ENCODE measurements at places on chromosomes 7 and 10.
A peak's percentile ranks its signal among the peaks of the same experiment; 100 is the strongest.

DNA sequence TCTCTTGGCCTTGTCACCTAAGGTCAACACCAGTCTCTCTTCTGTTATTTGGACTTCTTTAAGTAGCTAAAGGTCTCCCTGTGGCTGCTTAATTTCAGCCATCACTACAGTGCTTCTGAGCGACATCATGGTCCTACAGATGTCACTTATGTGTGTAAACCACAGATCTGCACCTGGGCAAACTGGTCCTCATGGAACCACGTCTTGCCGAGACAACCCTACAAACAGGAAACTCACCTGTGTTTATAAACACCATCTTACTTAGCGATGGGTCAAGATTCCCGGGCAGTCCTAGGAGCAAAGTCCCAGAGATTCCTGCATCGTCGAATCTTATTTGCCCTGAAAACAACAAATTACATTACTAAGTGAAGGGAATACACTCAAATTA is 27.8 kb downstream of the KLF6 start:
- DNase-seq = no peak

DNA sequence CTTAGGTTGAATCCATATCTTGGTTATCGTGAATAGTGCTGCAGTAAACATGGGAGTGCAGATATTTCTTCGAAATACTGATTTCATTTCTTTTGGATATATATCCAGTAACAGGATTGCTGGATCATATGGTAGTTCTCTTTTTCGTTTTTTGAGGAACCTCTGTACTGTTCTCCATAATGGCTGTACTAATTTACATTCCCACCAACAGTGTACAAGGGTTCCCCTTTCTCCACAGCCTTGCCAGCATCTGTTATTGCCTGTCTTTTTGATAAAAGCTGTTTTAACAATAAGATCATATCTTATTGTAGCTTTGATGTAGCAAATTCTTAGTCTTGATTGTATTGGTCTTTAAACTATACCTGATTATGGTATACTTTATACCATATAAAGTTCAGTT is 45.3 kb downstream of the ZNRF2 start:
- DNase-seq = no peak

GRCh38 chr7:47370461-47371042 is 211.4 kb downstream of the TNS3 start:
- DNase-seq = no peak

GRCh38 chr10:101311185-101312066 is 42.5 kb upstream of the BTRC start:
- DNase-seq = no peak

- no peak for DNase-seq
Observed at GRCh38 chr10:34766811-34767494, 48.1 kb downstream of the PARD3 start.

DNA sequence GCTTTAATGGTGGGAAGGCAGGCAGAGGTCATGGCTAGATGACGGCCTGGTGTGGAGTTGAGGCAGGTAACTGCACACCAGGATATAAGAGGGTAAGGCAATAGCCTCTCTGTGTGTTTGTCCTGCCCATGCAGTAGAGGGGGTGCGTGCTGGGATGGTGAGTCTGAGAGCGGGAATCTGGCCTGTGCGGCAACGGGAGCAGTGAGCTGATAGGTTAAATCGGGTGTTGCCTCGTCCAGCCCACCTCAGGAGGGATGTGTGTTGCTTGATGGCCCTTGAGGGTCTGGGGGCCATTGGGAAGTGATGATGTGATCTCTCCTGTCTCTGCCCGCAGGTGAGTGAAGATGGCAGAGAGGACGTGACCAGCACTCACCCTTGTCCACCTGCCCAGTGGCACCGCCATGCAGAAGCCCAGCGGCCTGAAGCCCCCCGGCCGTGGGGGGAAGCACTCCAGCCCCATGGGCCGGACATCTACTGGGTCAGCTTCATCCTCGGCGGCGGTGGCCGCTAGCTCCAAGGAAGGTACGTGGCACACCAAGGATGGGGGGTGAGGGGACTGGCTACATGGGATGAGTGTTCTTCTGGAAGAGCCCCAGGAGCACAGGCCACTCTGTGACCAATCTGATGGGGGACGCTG is 28.1 kb downstream of the CLIP2 start:
- DNase-seq = no peak

- no peak for DNase-seq
Observed at GRCh38 chr7:65798111-65799075, 74.5 kb upstream of the VKORC1L1 start.

DNA sequence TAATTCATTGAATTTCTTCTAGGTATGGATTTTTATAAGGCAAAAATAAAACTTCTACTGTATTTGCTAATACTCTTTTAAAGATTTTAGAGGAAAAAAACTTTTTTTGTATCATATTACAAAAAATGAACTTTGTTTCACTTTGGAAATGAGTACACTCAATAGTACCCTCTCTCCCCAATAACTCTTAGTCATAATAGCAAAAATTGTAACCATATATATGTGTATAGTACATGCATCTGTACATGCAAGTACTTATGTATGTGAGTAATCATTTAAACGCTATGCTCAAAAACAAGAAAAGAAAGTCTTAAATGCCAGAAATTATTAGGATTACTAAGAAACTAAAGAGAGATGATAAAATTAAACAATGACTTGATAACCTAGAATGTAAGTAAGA is 95.9 kb upstream of the HGF start:
- DNase-seq = no peak

GRCh38 chr10:121800831-121801230 is 127.0 kb downstream of the ATE1 start:
- no peak for DNase-seq

DNA sequence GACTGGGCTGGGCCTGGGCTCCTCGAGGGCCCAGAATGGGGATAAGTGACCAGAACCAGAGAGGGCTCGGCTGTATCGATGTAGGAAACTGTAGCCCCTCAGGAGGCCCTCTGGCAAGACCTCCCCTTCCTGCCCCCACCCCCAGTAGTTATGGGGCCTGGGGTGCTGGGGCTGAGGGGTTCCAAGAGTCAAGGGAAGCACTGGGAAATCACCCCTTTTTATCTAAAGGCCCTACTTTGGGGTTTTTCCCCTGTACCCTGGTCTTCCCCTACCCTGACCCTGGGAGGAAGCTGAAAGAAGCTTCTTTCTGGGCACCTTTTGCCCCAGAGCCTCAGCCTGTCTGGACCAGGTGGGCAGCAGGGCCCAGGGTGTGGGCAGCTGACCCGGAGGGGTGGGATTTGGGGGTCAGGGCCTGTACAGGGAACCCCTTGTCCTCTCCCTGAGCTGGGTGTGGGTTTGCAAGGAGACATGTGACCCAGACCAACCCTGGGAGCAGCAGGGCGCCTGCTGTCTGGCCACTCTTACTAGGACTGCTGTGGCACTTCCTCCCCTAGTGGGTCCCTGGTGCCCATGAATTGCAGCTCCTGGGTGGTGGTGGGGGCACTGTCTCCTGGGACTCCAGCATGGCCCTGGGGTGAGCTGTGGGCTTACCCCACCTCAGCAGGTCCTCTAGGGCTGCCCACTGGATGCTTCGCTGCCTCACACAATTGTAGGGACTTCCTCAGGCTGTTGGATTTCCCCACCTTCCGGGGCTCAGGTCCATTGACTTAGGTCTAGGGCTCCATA is 1.5 kb downstream of the IRF5 start:
- DNase-seq = no peak

GRCh38 chr7:84746353-84746752 is 440.5 kb downstream of the SEMA3D start:
- DNase-seq = no peak

GRCh38 chr7:1592299-1592871 is 22.6 kb upstream of the PSMG3 start:
- DNase-seq = no peak

- no peak for DNase-seq
Observed at GRCh38 chr7:24836084-24836483, 78.8 kb upstream of the GSDME start.

GRCh38 chr7:24576171-24577025 is 3.1 kb downstream of the PALS2 start:
- DNase-seq = peak; percentile 62

GRCh38 chr10:116331815-116332214 is 7.6 kb downstream of the CCDC172 start:
- no peak for DNase-seq

DNA sequence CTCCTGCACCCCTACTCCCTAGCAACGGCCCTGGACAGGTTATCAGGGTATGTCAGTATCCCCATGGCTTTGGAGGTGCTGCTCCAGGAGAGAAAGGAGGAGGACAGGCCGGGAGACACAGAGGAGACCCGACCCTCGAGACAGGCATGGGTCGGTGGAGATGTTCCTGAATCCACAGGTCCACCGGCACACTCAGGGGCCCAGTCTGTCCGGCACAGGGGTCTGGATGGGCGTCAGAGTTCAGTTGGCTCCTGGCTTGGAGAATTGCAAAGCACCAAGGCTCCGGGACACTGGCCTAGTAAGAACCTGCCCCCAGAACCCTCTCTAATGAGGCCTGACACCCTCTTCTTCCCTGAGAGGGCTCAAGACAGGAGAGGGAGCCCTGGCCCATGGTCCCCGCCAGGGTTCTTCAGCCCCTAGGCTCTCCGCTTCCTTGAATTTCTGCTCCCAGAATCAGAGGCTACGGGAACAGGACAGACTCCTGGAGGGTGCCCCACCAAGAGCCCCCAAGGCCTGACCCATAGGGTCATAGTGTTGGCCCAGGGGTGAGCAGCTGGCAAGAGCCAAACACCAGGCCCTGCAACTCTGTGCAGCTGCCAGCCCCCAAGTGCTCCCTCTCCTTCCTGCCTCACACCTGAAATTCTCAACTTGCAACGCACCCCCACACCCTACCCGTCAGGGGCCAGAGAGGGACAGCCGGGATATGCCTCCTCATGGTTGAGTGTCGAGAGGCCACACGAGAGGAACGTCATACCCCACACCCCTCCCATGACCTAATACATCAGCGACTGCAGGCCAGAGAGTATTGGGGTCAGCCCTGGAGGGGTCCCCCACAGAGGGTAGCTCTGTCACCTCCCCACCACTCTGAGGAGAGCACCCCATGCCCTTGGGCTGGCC is 5.5 kb upstream of the IRF5 start:
- no peak for DNase-seq

DNA sequence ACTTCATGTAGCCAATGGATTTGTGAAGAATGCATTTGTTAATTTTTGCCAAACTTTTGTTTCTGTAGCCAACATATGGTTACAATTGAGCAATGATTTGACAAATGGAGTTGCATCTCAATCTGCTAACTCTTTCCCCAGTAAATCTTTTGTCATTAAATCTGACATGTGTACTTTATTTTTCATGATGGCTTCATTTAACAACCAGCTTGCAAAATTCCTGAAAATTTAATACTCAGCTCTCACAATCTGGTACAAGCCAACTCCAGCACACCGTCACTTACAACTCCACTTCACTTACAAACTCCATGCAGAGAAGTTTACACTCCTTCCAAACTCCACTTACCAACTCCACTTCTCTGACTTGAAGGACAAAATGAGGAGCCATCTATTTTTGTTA is 26.5 kb upstream of the HIBADH start:
- DNase-seq = no peak

GRCh38 chr7:121081327-121081936 is 92.9 kb downstream of the CPED1 start:
- peak; percentile 75 for DNase-seq

Measured in erythroblast (primary cell).